Fibroblast of the aortic adventitia (primary cell): ENCODE measurements at places on chromosomes 6 and 20.
A peak's percentile ranks its signal among the peaks of the same experiment; 100 is the strongest.

DNA sequence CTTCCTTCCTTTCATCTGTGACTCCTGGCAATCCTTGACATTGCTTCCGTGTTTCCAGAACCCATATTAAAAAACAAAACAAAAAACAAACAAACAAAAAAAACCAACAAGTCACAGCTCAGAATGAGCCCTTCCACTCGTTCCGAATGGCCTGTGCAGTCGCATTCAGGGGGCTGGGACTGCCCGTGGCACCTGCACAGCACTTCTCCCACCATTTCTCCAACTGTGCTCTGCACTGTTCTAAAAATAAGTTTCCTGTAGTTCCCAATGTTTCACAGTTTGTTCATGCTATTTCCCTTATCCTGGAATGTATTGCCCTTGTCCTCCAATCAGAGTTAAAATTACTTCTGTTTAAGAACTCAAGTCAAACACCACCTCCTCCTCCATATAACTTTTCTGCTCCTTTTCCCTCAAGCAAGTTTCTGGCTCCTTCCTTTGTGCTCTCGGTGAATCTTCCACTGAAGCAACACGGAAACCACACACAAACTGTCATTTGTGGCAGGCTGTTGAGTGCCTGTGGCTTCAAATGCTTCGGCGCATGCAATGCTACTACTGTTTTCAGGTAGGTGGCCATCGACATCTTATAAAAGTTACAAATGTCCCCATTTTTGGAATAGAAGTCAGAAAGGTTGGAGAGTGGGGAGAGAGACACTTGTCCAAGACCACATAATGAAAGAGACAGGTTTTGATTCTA, 57.7 kb downstream of the PDE10A start:
- DNase-seq, result no peak

- no peak for DNase-seq
These were observed 71.0 kb downstream of the SSR1 start for GRCh38 chr6:7241709-7242645.

- no peak for DNase-seq
These were observed 584 bp downstream of the VPS52 start for GRCh38 chr6:33271117-33271467.

- DNase-seq, result no peak
These were observed 1.8 kb upstream of the RBM39 start for GRCh38 chr20:35743693-35744491.

DNA sequence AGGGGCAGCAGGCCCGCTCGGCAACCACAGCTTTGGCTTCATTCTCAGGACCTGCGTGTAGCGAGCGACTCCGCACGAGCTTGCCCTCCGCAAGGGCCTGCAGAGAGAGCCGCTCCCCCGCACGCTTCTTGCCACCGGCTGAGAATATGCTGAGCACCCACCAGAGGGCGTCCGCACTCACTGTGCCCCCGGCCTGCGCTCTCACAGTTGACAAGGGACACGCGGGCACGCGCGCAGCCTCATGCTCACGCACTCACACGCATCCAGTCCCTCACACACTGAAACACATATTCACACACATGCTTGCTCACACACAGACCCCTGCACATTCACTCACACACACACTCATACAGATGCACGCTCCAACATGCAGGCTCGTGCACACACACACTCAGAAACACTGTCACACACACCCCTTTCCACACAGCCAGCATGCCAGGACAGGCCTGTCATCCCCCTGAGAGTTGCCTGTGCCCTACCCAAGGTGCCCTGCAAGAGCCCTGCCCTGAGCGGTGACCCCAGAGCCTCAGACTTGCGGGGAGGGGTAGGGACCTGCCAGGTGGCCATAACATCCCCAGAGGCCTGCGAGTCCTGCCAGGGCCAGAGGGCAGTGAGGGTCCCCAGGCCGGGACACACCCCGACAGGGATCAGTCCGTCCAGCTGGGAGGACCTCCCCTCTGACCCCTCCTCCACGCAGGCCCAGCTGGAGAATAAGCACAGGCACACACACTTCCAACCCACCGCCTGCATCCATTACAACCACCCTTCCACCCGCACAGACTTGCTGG, 174.1 kb downstream of the BMP7 start:
- peak; percentile 22 for DNase-seq

DNA sequence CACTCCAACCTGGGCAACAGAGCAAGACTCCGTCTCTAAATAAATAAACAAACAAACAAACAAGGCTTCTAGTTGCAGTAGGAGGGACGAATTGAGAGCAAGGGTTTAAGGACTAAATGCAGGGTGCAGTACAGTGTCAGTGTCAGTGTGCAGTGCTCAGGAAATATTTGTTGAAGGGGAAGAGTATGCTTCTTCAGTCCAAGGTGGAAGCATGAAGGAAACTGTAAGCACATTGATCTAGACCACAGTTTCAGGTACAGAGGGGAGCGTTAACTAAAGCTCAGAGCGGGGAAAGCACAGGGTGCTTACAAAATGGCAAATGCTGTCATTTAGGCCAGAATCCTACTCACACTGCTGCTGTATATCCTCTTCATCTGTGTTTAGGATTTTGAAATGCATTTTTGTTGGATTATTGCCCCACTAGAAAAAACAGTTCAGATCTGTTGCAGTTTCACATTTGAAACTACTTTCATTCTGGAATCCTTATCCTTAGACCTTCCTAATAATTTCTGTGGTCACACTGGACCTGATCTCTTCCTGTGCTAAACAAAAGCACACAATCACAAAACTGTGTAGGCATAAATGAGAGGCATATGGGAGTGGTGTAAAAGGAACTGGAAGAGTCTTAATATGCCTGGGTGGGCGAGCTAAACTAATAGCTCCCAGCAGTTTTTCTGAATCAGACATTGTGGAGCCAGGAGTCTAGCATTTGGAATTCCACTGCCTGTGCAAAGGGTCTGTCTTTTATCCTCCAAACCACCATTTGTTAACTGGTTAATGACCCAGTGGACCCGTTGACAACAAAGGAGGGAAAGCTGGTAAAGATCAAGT, 41.4 kb downstream of the CBFA2T2 start:
- peak; percentile 64 for DNase-seq

DNA sequence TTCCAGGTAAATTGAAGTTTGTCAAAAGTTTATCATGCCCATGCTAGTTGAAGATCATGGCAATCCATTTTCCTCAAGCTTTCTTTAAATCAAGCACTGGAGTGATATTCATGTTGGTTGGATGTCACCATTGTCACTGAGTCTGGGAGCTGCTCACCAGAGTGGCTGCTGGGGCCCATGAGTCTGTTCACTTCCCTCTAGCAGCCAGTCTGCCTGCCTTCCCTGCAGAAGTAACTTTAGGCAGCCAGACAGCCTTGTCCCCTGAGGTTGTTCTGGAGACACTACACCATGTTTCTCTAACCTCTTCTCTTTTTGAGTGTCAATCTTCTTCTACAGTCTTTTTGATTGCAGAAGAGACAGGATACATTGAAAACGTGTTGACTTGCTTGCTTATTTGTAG, 5.5 kb downstream of the SIRT5 start:
- no peak for DNase-seq

DNA sequence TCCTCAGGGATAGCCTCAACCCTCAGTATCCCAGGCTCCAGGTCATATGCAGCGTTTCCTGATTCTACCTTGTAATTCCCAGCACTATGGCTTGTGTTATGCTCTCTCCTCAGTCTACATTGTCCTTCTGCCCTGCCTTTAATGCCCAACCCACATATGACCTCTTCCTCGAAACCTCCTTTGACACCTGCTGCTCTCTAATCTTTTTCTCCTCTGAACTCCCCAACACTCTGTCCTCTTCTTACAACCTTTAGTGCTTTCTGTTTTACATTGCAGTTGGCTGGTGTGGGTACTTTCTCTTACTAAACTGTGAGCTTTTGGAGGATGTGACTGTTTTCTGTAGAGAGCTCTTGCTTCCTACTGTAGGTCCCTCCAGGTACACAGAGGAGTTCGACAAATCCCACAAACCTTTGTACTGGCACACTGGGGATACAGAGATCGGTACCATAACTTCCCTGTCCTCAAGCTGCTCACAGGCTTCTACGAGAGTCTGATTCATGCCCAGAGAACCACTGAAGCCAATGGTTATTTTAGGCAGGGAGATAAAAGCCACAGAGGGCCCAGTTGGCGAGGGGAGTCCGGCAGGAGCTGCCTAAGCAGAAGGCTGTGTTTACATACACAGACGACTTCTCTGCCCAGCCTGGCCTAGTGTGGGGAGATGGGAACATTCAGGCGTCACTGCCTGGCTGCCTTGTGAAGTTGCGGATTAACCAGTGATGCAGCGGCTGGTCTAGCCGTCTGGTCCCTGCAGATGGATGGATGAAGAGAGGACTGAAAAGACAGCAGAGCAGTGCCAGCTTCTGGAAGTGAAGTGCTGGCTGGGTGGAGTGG, 8.4 kb upstream of the EPB41L1 start:
- DNase-seq, result peak; percentile 51

- DNase-seq, result peak; percentile 79
These were observed 6.2 kb downstream of the ELMO2 start for GRCh38 chr20:46400253-46400652.

GRCh38 chr6:39421383-39422225, 99.1 kb upstream of the KCNK16 start:
- no peak for DNase-seq
